Naive thymus-derived CD4-positive, alpha-beta T cell (primary cell): ENCODE measurements at places on chromosomes 13 and 19. TPM values are rescaled to one million over a fixed set of nuclear protein-coding genes. Genes with fewer than 3 reads are reported as not detected.

DNA sequence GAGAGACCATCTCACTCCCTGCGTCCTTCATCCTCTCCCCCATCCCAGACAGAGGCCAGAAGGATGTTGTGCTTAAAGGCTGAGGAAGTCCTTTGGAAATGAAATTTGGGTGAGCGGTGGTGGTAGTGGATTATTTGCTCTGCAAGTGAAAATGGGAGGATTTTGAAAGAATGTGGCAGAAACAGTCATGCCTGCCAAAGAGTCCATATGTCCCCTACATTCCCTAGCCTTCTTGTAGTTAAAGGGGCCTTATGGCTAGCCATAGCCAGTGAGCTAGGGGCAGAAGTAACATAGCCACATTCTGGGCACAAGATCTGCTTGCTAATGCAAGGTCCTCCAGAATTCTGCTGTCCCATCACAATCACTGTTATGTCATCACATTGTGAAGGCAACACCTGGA, 360.2 kb upstream of the TSHZ3 start:
- H3K36me3 ChIP-seq: no peaks in the 10 kb centered on the region
- no peak for DNase-seq
- no peaks in the 10 kb centered on the region for H3K4me1 ChIP-seq

- no peaks in the 10 kb centered on the region for H3K36me3 ChIP-seq
- no peak overlapping the region for H3K4me3 ChIP-seq
- DNase-seq: no peak
- no peak overlapping the region for H3K27ac ChIP-seq
- H3K4me1 ChIP-seq: no peaks in the 10 kb centered on the region
These were observed 21.7 kb upstream of the KATNAL1 start for GRCh38 chr13:30329009-30329585.

- no peaks in the 10 kb centered on the region for H3K4me1 ChIP-seq
- H3K36me3 ChIP-seq: no peaks in the 10 kb centered on the region
- peaks cover 6% of the 10 kb centered on the region for H3K27me3 ChIP-seq
These were observed 78.0 kb downstream of the STARD13 start for GRCh38 chr13:33207615-33207961.

GRCh38 chr13:101552786-101553185, 100.3 kb downstream of the ITGBL1 start:
- no peaks in the 10 kb centered on the region for H3K27me3 ChIP-seq
- DNase-seq: no peak
- H3K36me3 ChIP-seq: no peaks in the 10 kb centered on the region

DNA sequence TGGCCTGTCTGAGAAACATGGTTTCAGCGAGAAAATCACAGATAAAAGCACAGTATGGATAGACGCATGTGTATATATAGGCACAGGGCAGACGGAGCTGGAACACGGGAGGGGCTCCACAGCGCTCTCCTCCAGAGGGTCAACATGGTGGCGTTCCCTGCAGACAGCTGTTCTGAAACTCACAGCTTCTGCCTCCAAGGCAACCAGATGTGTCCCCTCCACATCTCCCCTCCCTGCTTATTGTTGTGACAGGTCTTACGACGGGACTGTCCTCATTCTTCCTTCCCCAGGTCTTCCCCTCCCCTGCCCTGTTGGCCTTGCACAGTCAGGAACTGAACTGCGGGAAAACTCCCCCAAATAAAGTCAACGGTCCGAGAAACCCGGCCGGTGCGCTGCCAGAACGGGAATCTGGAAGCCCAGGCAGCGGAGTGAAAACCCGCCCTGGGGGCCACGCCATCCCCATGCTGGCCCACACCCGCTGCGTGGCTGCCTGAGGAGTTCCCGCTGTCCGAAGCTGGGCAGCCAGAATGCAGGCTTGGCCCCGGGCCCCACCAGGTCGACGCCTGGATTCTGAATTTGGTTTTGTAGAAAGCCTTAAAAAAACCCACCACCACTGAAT, 2.6 kb upstream of the TIMM13 start:
- no peak for DNase-seq
- no peak overlapping the region for H3K27ac ChIP-seq
- H3K4me1 ChIP-seq: peaks cover 11% of the 10 kb centered on the region

Gene ANKRD24
- total RNA-seq: 0.75 and 0.76 TPM in 2 replicates

Gene ZNF730
- not detected for total RNA-seq

Gene DLL3
- total RNA-seq: 0.22 TPM
